CD4-positive, alpha-beta T cell (primary cell): ENCODE measurements at places on chromosomes 3 and 15.
A peak's percentile ranks its signal among the peaks of the same experiment; 100 is the strongest.

DNA sequence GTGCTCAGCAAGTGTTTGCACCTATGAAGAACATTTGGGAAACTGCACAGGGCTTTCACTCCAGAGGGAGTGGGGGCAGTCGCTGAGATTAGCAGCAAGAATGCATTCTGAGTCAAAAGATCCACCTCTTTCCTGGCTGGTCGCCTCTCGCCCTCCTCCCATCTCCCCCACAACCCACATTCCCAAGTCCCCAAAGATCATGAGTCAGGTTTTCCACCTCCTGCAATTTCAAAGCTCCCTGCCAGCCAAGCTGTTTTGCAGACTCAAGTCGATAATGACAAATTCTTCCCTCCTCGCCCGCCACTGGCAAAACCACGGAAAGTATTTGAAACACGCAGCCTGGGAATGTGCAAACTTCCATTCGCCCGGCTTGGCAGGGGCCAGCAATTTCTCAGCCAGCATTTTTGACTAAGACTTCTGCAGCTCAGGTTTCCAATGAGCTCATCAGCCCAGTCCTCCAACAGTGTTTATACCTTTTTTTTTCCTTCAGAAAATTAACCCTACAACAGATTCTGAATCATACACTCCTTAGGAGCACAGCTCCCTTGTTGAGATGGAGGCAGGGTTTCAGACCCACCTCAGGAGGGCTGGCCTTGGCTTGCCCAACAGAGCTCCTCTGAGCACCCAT is 181.4 kb downstream of the SMAD6 start:
- no peak for DNase-seq

GRCh38 chr3:27943106-27943505 is 221.0 kb upstream of the EOMES start:
- peak; percentile 13 for DNase-seq

- no peak for DNase-seq
Observed at GRCh38 chr3:20861454-20861853, 675.4 kb upstream of the SGO1 start.

- DNase-seq = no peak
Observed at GRCh38 chr3:63042833-63043232, 167.6 kb upstream of the CADPS start.

DNA sequence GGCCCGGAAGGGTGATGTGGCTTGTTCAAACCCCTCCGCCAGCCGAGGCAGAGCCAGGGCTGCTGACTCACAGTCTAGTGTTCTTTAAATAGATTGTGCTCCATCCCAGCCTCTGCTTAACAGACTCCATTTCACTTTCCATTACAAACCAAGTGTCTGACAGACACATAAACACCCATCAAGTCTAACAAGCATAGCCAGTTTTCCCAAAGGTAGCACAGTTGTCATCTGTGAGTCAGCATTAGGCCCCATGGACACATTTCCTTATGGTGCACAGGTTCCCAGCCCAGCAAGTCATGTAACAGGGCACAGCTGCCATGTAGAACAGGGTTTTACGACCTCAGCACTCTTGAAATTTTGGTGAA is 109.9 kb upstream of the RAP2B start:
- no peak for DNase-seq

DNA sequence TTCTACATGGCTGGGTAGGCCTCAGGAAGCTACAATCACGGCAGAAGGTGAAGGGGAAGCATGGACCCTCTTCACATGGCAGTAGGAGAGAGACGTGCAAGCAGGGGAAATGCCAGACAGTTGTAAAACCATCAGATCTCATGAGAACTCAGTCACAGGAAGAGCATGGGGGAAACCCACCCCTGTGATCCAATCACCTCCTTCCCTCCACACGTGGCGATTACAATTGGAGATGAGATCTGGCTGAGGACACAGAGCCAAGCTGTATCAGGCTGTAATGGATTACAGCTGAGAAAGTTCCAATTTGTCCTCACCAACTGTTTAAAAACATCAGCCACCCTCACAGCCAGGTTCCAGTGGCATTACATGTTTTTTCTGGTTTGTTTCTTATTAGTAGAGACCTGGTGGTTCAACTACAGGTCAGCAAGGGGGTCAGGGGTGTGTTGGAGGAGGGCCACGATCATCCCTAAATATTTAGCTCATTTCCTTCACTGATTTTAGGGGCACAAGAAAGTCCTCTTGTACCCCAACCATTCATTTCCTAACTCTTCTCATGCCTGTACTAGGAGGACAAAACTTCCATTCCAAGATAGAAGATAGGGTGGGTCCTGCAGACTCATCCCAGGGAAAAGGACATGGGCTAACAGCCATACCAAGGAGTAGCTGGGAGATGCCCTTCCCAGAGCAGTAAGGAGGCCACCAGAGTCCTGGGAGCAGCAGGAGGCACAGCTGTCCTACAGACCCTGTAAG is 54.4 kb downstream of the ANXA2 start:
- no peak for DNase-seq

DNA sequence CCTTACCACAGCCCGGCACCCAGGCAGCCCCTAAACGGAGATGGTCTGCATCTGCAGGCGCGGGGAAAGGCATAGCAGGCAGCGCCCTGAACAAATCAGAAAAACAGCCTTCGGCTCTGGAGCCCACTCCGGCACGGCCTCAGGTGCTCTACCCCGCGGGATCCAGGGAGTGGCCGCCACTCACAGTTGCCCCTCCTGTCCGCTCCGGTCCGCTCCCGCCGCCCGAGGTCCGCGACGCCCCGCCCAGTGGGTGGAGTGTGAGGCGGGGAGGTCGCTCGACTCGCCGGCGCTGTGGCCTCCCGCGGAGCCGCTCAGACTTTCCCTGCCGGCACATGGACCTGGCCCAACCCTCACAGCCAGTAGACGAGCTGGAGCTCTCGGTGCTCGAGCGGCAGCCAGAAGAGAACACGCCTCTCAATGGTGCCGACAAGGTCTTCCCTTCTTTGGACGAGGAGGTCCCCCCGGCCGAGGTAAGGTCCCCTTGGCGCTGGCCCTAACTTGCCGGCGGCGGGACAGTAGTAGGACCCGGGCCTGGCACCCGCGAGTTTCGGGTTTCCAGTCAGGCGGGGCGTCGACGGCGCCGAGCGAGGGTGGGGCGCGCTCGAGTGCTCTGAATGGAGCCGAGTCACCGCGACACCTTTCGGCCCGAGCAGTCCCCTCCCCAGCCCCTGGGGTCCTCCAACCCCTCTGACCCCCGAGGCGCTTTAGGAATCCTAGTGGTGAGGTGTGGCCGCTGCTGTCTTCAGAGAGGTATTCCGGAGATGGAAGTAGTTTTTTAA is at the start of gene C3orf52:
C3orf52 (plus strand) TSS at position 314 of the 779 bp plus-strand sequence; CDS start at position 333, 19 bp downstream.
- DNase-seq = peak; percentile 31

DNA sequence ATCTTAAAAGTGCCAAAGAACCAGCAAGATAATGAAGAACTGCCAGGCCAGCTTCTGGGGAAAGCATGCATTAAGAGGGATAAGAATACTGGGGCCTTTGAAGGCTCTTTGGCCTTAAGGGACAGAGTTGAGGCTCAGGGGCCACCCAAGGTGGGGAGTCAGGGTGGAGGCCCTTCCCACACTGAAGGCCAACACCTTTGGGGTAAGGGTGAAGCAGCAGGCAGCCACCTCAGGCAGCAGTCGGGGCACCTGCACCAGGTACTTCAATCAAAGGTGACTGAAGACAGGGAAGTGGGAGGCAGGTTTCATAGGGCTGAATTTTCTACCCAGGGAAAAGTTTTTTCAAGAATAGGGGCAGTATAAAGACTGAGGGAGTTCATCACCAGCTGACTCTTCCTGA is 87.7 kb upstream of the KLF13 start:
- DNase-seq = no peak

GRCh38 chr15:23472678-23473077 is 25.6 kb upstream of the GOLGA6L2 start:
- DNase-seq = no peak

- DNase-seq = no peak
Observed at GRCh38 chr3:52029053-52029452, 27.3 kb downstream of the DUSP7 start.

GRCh38 chr3:188583341-188584161 is 429.6 kb downstream of the LPP start:
- DNase-seq = peak; percentile 12

- DNase-seq = no peak
Observed at GRCh38 chr3:31521468-31521867, 11.3 kb upstream of the STT3B start.

DNA sequence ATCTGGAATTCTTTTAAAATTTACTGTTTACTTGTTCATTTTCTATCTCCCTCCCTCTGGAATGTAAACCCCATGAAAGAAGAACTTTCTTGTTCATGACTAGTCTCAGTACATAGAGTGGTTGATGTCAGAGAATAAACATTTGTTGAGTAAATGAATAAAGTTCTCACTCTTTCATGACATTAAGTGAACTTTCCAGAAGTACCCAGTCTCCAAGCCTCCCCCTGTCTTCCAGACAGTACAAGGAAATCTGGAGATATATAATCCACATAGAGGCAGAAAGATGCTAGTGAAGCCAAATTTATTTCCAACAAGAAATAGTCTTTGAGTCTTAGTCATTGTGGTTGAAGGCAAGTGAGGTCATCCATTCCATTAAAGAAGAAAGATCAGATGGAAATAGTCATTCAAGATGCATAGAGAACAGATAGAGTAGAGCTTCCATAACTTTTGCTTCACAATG is 71.5 kb upstream of the GALNT15 start:
- no peak for DNase-seq

- no peak for DNase-seq
Observed at GRCh38 chr3:37715358-37715757, 146.3 kb upstream of the CTDSPL start.

- DNase-seq = no peak
Observed at GRCh38 chr3:143612541-143612940, 235.7 kb downstream of the SLC9A9 start.

DNA sequence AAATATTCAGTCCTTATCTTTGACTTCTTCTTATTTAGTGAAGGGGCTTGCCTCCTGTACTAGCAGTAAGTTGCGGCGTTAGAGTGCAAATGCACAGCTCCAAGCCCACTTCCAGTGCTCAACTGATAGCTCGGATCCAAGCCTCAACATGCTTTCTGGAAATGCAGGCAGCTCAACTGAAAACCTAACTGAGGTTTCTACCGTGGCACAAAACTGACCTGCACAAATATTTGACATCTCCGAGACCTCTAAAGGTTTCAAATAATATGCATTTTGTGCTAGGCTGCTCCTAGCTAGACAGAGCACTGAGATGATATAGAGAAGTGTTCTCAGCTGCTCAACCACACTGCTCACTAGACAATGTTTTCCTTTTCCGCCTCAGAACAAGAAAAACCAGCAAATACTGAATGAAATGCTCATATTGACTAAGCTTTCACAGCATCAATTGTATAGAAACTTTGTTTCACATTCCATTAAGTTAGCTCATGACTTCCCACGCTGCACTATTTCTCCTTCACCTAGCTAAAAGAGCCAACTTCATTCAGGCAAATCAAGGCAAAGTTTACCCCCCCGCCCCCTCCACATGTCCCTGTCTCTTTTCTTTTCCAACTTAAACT is 822 bp downstream of the ZNF385D start:
- no peak for DNase-seq
